ENCODE measurements at places on chromosomes 4 and X.

GRCh38 chr4:174332741-174333493 is 49.2 kb downstream of the CEP44 start:
- DNase-seq, result no peak

GRCh38 chr4:48585401-48585800 is 95.3 kb downstream of the ZAR1 start:
- DNase-seq, result no peak

DNA sequence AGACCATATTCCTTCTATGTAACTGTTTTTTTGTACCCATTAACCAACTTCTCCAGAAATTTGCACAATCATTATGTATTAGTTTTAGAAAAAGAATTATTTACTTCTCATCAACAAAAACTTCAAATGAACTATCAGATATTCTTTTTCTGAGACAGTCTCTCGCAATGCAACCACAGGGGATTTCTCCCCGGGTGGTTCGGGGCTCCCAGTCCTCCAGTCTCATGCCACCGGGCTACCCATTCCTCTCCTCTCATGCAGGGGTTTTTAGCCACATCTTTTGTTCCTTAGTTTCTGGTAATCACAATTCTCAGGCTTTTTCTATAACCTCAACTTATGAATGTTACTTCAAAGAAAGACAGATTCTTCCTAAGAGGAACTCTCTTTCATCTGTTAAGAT is 46.6 kb upstream of the CLNK start:
- no peak for DNase-seq

GRCh38 chr4:116018831-116019230 is 905.4 kb upstream of the NDST4 start:
- no peak for DNase-seq

DNA sequence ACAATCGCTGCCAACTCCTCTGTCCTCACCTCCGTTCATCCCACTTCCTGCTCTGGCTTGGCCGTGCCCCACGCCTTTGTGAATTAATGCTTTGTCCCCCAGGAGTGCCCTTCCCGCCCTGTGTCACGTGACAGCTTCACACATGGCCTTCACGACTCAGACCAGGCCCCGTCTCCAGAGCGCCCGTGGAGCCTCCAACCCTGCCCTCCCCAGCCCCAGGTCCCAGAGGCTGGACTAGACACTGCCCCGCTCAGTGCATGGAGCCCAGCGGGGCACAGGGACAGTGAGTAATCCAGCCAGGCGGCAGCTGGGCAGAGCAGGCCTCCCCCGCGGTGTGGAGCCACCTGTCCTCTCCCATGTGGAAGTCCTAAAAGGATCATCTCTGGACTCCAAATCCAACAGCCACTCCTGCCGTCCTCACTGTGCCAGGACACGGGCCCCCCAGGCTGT is 7.4 kb downstream of the ADRA2C start:
- no peak for DNase-seq

DNA sequence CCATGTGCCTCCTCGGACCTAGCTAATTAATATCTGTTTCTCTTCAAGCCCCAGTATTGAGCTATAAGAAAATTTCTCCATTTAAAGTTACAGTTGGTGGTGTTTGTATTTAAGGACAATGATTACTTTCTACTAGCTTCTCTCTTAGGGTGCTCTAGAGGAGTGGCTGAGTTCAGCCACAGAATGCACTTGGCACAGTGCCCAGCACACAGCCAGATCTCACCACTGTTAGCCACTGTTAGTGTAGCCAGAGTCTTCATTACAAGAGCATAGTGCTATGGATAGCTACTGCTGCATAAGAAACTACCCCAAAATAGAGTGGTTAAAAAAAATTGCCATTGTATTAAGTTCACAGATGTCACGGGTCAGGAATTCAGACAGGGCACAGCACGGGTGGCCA is 421.3 kb downstream of the BCOR start:
- no peak for DNase-seq

DNA sequence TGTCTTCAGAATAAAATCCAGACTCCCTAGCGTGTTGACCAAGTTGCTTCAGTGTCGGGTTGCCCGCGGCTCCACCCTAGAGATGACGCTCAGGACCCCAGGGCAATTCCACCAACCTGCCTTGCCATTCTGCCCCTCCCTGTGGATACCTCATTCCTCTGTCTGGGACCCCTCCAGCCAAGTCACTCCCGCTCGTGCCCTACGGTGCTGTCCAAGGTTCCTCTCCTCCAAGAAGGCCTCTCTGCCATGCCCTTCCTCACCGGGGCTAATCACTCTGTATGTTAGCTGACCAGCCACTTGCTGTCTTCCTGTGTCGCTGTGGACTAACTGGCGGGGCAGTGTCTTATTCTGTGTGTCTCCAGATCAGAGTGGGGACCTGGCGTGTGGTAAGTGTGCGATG is 46.6 kb downstream of the TENM3 start:
- no peak for DNase-seq

GRCh38 chr4:10740891-10741620 is 56.5 kb upstream of the CLNK start:
- no peak for DNase-seq

GRCh38 chr4:180483036-180483435 is 1760.2 kb upstream of the TENM3 start:
- no peak for DNase-seq

GRCh38 chrX:42944381-42944998 is 166.5 kb upstream of the PPP1R2C start:
- DNase-seq, result no peak

GRCh38 chr4:81215931-81216330 is 909 bp upstream of the PRKG2 start:
- no peak for DNase-seq

- no peak for DNase-seq
Observed at GRCh38 chr4:13455411-13455810, 28.7 kb downstream of the RAB28 start.

DNA sequence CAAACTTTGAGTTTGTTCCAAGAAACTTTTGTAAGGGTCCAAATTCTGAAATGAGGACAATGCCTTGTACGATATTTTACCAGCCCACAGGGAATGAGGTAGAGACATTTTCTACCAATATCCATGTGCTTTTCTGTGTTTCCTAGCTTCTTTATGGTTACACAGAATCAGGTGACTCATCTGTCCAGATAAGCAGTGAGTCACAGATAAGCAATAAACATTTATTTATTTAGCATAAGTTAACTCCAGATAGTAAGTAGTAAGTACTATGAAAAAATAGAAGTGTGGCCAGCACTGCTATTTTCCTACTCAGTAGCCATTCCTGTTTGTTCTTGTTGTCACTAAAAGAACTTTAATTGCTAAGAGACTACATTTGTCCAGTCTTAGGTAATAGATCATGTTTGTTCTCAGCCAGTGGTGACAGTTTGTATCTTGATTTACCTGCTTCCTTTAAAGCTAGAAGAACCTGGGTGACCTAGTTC is 7.4 kb downstream of the AFF1 start:
- DNase-seq, result no peak

GRCh38 chrX:153459986-153460385 is 10.4 kb downstream of the HAUS7 start:
- DNase-seq, result no peak

- DNase-seq, result no peak
Observed at GRCh38 chr4:180335566-180335965, 1907.6 kb upstream of the TENM3 start.

DNA sequence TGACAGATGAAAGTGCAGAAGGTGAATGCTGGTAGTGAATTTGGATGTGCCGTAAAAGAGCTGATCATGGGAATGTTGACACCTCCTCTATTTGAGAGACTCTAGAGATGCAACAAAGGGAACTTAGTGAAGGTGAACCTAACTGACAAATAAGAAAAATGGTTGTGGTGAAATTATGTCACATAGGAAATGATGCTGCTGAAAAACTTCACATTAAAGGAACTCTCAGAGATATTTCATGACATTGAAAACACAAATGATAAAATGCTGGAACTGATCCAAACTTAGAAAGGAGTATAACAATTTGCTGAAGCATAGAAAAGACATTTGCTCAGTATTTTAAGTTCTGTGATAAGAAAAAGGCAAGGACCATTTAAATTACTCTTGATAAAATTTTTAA is 31.9 kb downstream of the MGAT4D start:
- DNase-seq, result no peak

GRCh38 chr4:80486603-80487002 is 151.1 kb downstream of the CFAP299 start:
- no peak for DNase-seq

DNA sequence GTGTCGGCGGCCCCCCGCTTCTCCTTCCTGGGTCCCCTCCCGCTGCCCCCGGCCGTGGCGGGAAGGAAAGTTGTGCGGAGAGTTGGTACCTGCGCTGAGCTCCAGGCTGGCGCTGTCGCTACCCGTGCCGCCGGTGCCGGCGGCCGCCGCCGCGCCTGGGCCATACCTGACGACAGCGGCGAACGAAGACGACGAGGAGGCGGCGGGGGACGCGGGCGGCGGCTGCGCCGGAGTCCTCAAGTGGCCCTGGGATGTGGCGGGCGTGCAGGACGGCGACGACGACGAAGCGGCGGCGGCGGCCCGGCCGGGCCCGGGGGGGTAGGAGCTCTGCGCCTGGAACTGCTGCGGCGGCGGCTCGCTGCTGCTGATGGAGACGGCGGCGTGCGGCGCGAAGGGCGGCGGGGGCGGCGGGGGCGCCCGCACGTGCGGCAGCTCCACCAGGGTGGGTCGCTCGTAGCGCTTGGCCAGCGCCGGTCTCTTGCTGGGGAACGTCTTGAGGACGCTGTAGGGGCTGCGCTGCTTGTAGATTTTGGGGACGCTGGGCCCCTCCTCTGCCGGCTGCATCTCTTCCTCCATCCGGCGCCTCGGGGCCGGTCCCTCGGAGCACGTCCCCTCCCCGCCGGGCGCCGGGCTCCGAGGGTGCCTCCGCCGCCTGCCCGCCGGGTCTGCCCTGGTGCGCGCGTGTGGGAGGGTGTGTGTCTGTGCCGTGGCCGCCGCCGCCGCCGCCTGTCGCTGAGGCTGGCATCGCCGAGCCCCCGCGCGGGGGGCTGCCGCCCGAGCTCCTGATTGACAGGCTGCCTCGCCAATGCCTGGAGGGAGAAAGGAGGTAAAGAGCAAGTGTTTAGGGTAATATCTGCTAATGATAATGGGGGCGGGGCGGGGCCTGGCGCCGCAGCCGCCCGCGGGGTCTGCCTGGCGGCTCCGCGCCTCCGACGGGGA is 618 bp downstream of the BEND4 start:
- peak; percentile 31 for DNase-seq

GRCh38 chr4:53863736-53864365 is 200.6 kb downstream of the CHIC2 start:
- DNase-seq, result no peak

DNA sequence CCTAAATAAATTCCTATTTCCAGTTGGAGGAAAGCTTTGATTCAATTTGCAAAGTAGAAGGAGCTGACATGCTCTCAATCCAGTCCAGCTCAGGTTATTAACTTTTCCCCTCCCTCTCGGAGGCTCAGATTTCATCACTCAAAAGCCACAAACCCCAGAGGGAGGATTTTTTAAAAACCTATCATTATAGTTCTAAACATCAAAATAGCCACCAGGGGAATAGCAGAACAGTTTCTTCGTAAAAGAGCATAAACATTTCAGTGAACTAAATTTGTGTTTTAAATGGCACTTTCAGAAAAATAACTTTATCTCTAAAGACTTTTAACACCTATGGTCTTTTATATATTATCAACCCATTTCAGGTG is 8.8 kb downstream of the GPRIN3 start:
- no peak for DNase-seq

DNA sequence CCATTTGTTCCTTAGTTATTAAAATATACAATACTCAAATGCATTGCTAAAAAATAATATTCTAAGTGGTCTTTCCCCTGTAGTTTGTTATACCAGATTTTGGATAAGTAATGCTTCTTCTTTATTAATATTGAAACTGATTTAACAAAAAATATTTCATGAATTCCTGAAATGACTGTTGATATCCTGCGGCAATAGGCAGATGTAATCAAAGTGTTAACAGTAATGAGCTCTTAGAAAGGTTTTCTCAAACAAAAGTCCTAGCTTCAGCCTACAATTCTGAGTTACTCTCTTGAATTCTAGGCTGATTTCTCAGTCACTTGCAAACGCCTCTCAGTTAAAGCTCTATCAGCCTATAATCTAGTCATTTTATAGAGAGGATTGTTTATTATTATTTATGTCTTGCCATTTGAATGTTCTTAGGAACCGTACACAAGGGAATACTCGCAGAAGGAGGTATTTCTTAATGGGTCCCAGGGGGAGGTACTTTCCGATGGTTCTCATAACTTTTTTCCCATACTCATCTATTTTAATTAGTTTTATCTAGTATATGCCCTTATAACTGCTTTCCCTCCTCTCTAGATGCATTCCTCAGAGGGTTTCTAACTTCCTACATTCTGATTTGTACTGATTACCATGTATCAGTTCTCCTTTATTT is 96.8 kb downstream of the FNIP2 start:
- DNase-seq, result no peak

DNA sequence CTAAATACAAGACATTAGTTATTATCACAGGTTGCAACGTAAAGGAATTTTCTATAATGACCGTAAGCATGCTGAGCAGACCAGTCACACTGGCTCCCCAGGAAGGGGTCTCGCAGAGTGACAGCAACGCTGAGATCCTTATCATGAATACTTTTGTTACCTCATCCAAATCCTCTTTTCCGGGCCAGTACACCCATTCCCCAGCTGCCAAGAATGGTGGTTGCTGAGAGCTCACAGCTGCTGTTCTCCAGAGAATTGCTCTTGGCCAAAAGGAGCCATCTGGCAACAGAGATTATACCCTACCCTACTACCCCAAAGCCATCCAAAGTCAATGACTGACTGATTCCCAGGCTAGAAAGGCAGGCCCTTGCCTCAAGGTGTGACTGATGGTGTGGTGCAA is 91.6 kb downstream of the FUNDC1 start:
- DNase-seq, result no peak

- DNase-seq, result no peak
Observed at GRCh38 chrX:10076765-10077164, 80.0 kb upstream of the CLCN4 start.

- DNase-seq, result no peak
Observed at GRCh38 chrX:151398346-151398745, 1.3 kb downstream of the VMA21 start.

GRCh38 chr4:7828011-7828720 is 111.5 kb downstream of the AFAP1 start:
- no peak for DNase-seq

GRCh38 chr4:186829740-186830449 is 106.2 kb upstream of the FAT1 start:
- no peak for DNase-seq

GRCh38 chr4:53431052-53431451 is 53.6 kb downstream of the FIP1L1 start:
- DNase-seq, result no peak

DNA sequence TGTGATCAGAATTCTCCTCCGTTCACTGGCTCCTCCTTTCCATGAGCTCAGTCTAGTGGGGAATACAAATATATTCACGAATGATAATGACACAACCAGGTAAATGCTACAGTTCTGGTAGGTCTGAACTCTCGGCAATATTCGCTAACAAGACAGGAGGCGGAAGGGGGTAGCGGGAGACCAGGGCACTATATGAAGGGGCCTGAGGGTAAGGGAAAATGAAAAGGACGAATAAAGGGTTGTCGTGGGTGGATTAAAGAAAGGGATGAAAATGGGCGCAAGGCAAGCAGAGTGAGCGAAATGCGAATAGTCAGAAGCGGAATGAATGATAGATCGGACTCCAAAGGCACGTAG is 743 bp downstream of the NKAP start:
- DNase-seq, result no peak

- no peak for DNase-seq
Observed at GRCh38 chr4:17740702-17741101, 40.7 kb downstream of the FAM184B start.

- DNase-seq, result no peak
Observed at GRCh38 chrX:67544281-67545035, 637 bp downstream of the AR start.

GRCh38 chr4:88516746-88517145 is 6.8 kb downstream of the PYURF start:
- no peak for DNase-seq

- no peak for DNase-seq
Observed at GRCh38 chr4:107709916-107710315, 10.1 kb downstream of the PAPSS1 start.
